ENCODE measurements at places on chromosomes 4 and X.
A peak's percentile ranks its signal among the peaks of the same experiment; 100 is the strongest.

- peaks cover 7% of the 10 kb centered on the region for H3K27me3 ChIP-seq
- H3K4me1 ChIP-seq: no peaks in the 10 kb centered on the region
- H3K4me3 ChIP-seq: no peak overlapping the region
- no peak overlapping the region for H3K27ac ChIP-seq
- H3K36me3 ChIP-seq: no peaks in the 10 kb centered on the region
- no peak for DNase-seq
Observed at GRCh38 chrX:40224658-40225057, 126.9 kb upstream of the BCOR start.

DNA sequence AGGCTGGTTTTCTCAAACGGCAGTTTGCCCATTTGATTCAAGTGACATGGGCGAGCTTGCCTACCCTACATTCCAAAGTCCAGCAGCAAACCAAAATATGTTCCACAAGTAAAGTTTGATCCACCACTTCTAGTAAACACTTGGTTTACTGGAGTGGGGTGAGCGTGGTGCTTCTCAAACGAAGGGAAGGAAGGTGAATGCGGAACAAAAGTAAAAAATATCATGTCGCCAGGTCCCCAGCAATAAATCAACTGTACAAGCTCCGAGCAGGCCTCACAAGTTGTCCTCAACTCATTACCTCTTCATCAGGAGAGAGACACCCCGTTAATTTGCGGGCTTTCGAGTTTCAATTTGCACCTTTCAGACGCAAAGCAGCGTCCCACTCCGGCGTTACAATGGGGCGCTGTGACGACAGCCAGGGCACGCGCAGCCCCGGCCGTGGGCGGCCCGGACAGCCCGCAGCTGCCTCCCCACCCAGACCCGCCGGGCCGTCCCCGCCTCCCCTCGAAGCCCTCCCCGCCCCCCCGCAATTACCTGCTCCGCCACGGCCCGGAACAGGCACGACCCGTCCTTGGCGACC, 1.0 kb downstream of the OTUD4 start:
- peak; percentile 53 for DNase-seq
- H3K4me1 ChIP-seq: peaks cover 46% of the 10 kb centered on the region
- H3K27me3 ChIP-seq: no peaks in the 10 kb centered on the region
- H3K27ac ChIP-seq: peak overlapping the region; percentile 98
- H3K36me3 ChIP-seq: peaks cover 11% of the 10 kb centered on the region

DNA sequence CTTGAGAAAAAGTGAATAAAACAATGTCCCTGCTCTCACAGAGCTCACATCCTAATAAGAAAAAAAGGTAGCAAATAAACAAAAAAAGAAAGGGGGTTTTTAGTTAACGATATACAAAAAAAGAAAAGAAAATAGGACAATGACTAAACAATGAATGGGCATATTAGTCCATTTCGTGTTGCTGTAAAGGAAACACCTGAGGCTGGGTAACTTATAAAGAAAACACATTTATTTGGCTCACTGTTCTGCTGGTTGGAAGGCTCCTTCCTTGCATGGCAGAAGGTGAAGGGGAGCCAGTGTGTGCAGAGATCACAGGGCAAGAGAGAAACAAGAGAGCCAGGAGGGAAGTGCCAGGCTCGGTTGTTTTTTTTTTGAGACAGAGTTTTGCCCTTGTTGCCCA, 4.7 kb upstream of the KLF3 start:
- peaks cover 30% of the 10 kb centered on the region for H3K4me1 ChIP-seq
- no peak overlapping the region for H3K27ac ChIP-seq
- no peak overlapping the region for H3K4me3 ChIP-seq
- DNase-seq: no peak
- peaks cover 35% of the 10 kb centered on the region for H3K36me3 ChIP-seq

- DNase-seq: no peak
- H3K27ac ChIP-seq: peak overlapping the region; percentile 85
- peak overlapping the region; percentile 92 for H3K4me3 ChIP-seq
- peaks cover 15% of the 10 kb centered on the region for H3K27me3 ChIP-seq
- no peaks in the 10 kb centered on the region for H3K36me3 ChIP-seq
Observed at GRCh38 chr4:185211035-185211434, 1.6 kb downstream of the SNX25 start.

DNA sequence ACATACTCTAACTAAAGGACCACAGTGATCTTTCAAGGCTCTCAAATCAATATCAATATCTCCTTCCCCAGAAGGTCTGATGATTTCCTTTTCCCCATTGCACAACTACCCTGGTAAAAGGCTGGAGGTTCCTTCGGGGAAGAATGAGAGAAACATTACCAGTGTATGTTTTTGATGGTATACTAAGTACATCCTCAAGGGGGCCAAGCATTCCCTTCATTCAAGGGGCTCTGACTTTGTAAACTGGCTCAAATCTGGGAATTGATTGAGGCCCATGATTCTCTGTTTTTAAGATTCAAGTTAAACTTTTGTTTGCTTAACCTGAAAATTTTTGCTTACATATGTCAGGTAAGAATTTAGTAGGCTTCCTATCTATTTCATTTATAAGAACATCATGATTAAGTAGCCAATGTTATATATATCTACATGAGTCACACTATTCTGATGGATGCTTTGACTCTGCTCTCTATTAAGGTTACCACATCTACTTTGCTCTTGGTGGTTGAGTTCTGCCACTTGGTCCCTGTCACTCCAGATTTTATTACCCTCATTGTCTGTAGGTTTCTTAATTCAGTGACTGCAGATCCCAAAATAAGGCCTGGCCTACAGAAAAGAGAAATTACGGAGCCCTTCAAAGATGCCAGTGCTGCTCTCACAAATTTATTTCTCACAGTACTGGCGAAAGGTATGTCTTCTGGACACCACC, 16.4 kb upstream of the GUCY1B1 start:
- H3K36me3 ChIP-seq: no peaks in the 10 kb centered on the region
- DNase-seq: no peak
- no peak overlapping the region for H3K4me3 ChIP-seq

- no peak overlapping the region for H3K4me3 ChIP-seq
- DNase-seq: no peak
- no peaks in the 10 kb centered on the region for H3K27me3 ChIP-seq
- peaks cover 4% of the 10 kb centered on the region for H3K4me1 ChIP-seq
Observed at GRCh38 chr4:88846206-88846790, 148.7 kb upstream of the NAP1L5 start.

DNA sequence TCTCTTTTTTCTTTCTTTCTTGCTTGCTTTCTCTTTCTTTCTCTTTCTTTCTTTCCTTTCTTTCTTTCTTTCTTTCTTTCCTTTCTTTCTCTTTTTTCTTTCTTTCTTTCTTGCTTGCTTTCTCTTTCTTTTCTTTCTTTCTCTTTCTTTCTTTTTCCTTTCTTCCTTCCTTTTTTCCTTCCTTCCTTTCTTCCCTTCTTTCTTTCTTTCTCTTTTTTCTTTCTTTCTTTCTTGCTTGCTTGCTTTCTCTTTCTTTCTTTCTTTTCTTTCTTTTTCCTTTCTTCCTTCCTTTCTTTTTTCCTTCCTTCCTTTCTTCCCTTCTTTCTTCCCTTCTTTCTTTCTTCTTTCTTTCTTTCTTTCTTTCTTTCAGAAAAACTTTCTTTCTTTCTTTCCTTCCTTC, 108.1 kb upstream of the SHOX start:
- DNase-seq: no peak
- H3K27ac ChIP-seq: no peak overlapping the region
- peaks cover 47% of the 10 kb centered on the region for H3K27me3 ChIP-seq
- H3K4me1 ChIP-seq: peaks cover 13% of the 10 kb centered on the region
- H3K4me3 ChIP-seq: no peak overlapping the region

DNA sequence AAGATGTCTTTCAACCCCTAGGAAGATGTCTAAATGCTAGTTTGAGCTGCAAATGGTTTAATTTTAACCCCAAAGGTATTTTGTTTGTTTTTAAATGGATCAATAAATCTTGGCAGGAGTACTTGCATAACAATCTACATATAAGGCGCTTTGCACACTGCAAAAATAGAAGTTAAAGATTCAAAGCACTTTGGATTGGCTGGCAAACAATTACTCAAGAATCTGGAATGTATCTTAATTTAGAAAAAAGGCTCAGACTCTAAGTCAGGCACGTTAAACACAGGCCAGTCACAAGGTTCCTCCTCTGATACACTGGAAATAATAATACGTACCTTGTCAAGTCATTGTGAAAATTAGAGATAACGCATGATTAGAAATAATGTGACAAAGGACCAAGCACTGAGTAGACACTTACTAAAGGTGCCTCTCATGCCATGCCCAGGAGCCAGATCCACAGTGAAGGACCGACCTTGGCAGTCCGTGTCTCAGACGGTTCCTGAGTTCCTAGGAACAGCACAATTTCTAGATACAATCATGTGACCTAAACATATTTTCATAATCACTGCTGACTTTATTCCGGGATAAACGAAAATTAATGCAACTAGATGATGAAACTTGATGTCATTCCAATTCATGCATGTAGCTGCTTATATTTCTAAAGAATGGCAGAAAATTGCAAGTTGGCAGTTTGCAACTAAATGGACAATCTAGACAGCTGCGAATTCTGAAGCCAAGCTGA, 49.6 kb downstream of the PROM1 start:
- no peak overlapping the region for H3K4me3 ChIP-seq
- no peaks in the 10 kb centered on the region for H3K36me3 ChIP-seq
- peaks cover 2% of the 10 kb centered on the region for H3K27me3 ChIP-seq
- peaks cover 9% of the 10 kb centered on the region for H3K4me1 ChIP-seq
- DNase-seq: no peak

DNA sequence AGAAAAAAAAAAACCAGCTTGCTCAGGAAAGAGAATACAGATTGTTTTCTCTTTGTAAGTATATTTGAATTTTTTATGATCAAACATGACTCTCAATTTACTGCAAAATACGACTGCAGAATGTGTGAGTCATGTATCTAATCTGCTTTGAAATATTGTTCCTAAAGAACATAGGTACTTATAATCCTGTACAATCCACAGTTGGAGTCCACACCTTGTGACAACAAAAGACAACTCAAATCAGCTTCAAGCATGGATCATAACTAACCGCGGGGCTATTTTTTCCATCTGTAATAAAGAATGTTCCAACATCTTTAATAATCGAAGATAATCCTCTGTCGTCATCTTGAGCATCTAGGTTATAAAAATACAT, 77.8 kb upstream of the STIM2 start:
- H3K4me3 ChIP-seq: no peak overlapping the region
- H3K4me1 ChIP-seq: peaks cover 14% of the 10 kb centered on the region
- DNase-seq: no peak
- H3K27me3 ChIP-seq: peaks cover 7% of the 10 kb centered on the region
- H3K27ac ChIP-seq: no peak overlapping the region

DNA sequence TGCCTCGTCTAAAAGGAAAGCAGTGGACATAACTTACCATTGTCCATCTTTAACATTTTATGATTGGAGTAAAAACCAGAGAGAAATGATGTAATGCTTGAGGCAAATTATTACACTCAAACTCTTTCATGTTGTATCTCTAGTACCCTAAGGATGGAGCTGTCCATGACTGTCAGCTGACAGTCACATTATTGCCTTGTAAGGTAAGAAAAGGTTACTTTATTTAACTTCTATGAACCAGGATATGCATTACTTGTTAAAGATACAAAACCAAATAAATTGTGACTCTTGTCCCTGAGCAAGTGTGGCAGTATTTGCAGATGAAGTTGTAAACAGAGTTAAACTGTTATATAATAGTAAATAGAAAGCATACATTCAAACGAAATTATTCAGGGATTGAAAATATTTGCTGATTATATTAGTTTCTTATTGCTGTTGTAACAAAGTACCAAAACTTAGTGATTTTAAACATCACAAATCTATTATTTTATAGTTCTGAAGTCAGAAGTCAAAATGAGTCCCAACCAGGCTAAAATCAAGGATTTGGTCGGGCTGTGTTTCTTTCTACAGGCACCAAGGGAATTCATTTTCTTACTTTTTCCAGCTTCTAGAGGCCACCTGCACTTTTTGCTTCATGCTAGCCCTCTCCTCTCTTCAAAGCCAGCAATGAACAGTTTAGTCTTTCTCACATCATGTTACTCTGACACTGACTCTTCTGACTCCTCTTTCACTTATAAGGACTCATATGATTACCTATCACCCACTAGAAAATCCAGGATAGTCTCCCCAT, 113.8 kb downstream of the CEP44 start:
- no peak for DNase-seq
- no peaks in the 10 kb centered on the region for H3K36me3 ChIP-seq
- peaks cover 8% of the 10 kb centered on the region for H3K4me1 ChIP-seq
- no peak overlapping the region for H3K4me3 ChIP-seq

- H3K27ac ChIP-seq: no peak overlapping the region
- H3K27me3 ChIP-seq: peaks cover 5% of the 10 kb centered on the region
- no peak overlapping the region for H3K4me3 ChIP-seq
- H3K4me1 ChIP-seq: no peaks in the 10 kb centered on the region
Observed at GRCh38 chr4:165355900-165356300, 22.9 kb upstream of the CPE start.

DNA sequence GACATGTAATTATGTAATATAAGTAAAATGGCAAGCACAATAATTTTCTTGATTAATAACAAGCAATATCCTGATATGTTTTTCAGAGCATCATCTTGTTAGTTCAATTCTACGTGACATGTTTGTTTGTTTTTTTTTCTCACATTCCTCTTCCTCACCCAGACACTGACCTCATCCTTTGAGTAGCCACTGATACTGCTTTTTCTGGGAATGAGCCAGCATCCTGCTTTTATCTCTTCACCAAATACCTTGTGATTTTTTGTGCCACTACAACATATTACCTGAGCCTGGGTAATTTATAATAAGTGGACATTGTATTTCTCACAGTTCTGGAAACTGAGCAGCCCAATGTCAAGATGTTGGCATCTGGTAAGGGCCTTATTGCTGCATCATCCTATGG, 484.0 kb downstream of the NAF1 start:
- H3K4me1 ChIP-seq: no peaks in the 10 kb centered on the region
- no peaks in the 10 kb centered on the region for H3K27me3 ChIP-seq
